ENCODE measurements at places on chromosomes 7 and 10.

GRCh38 chr7:27194686-27195379, 5.1 kb downstream of the HOXA13 start:
- peak; percentile 31 for DNase-seq

DNA sequence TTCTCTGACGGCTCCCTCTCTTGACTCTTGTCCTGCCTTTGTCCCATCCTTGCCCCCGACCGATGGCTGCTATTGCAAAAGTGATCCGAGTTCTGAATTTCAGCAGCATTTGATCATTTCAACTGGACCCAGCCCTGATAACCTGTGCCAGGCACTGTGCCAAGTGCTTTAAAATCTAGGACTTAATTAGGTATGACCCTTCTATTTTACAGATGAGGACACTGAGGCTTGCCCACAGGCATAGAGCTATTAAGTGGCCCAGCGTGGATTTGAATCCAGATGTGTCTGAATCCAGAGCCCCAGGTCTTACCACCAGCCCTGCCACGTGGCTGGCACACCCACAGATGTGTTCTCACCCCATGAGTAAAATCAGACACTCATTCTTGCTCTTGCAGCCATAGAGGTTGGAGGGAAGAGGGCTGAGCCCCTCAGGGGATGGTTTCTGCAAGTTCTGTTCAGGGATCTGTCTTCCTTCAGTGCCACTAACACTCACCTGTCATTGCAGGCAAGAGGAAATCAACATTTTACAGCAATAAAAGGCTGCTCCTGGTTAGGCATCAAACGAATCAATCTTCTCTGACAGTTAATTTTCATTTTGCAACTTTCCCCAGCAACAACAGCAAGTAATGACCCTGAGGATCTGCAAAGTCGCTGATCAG, 101.2 kb downstream of the GRID1 start:
- DNase-seq: no peak

GRCh38 chr7:33040803-33041516, 21.6 kb downstream of the NT5C3A start:
- no peak for DNase-seq

GRCh38 chr7:123608991-123609882, 7.6 kb downstream of the ASB15 start:
- DNase-seq: no peak

DNA sequence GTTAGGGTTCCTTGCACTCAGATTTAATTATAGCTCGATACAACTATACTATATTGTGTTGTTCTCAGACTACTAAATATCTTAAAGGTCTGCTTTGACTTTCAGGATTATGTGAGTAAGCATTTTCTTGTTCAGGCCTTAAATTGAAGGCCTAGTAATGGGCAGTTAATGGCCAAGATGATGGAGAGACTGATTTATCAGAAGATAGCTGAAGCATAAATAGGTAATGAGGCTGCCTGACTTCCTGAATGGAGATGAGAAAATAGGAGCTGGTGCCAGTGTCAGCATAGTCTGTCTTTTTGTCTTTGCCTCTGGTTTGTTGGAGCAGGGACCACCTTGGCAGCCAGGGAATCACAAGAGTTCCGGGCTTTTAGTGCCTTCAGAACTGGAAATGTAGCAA, 32.2 kb downstream of the ADAM22 start:
- DNase-seq: no peak

DNA sequence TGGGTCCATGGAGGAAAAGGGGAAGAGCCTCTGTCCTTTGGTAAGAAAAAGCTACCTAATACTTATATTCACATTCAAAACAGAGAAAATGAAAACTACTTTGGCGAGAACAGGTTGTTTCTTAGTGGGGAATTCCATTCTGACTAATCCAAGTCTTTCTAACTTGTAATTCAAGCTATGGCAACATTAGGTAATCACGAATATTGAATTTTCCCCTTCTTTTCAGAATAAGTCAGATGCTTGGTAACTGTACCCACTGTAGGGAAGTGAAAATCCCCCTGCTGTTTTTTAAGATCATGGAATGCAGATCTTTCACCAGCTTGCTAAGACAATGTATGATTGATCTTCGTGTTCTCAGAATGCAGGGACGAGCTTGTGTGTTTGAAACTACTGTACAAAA, 384.4 kb downstream of the TCERG1L start:
- no peak for DNase-seq

- no peak for DNase-seq
Observed at GRCh38 chr10:6465854-6466601, 114.0 kb downstream of the PRKCQ start.

- no peak for DNase-seq
Observed at GRCh38 chr10:87961314-87961713, 97.9 kb downstream of the PTEN start.

- DNase-seq: no peak
Observed at GRCh38 chr7:83976302-83976701, 218.3 kb downstream of the SEMA3A start.

DNA sequence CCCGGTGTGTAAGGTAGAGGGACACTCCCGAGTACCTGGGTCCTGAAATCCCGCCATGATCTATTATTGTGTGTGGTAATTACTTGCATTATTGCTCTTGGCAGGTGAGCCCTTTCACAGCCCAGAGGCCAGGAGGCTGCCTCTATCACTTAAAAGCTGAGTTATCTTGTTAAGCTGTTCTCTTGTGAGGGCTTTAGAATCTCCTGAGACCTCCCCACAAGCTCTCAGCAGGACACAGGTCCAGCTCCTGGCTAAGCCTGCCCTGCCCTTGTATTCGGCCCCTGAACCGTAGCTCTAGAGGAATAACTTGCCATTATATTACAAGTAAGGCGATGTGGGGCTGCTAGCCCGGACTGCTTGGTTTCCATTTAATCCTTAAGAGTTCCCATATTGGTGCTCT, 13.9 kb downstream of the SND1 start:
- no peak for DNase-seq

DNA sequence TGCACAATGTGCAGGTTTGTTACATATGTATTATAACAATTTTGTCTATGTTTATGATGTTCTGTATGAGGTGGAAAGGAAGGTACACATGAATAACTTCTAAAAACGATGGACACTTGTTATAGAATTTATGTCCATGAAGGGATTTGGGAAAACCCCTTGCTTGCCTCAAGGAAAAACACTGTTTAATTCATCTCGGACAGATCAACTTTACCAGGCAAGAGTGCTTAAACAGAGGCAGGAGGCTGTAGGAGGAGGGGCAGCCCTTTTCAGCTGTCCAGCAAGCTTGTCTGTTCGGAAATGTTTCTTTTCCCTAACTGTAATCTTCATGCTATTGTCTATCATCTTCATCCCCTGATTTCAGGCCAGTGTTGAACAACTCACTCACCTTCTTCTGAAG, 200.9 kb downstream of the CDC14C start:
- DNase-seq: no peak

- DNase-seq: no peak
Observed at GRCh38 chr7:70527520-70528115, 604.3 kb upstream of the GALNT17 start.

GRCh38 chr7:152925412-152926147, 166.0 kb downstream of the ACTR3B start:
- no peak for DNase-seq

GRCh38 chr10:62081341-62082270, 180.1 kb downstream of the ARID5B start:
- DNase-seq: no peak

DNA sequence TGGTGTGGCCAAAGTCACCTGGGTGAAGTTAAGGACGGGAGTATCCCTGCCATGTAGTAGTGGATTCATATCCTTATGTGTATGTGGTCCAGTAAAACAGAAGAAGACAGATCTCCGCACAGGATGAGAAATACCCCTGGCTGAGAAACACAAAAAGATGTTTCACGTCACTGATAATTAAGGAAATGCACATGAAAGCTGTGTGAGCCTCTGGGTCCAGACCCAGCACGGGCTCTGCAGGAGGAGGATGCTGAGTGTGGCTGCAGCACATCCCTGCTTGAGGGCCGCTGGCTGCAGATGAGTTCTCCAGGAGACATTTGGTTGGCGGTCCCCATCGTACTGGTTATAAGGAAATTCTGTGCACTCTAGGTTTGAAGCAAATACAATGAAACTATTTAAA, 8.2 kb upstream of the SUN1 start:
- DNase-seq: no peak

- no peak for DNase-seq
Observed at GRCh38 chr10:50807851-50808776, 68.4 kb downstream of the ASAH2B start.

GRCh38 chr10:70616761-70617160, 14.2 kb upstream of the PRF1 start:
- no peak for DNase-seq

DNA sequence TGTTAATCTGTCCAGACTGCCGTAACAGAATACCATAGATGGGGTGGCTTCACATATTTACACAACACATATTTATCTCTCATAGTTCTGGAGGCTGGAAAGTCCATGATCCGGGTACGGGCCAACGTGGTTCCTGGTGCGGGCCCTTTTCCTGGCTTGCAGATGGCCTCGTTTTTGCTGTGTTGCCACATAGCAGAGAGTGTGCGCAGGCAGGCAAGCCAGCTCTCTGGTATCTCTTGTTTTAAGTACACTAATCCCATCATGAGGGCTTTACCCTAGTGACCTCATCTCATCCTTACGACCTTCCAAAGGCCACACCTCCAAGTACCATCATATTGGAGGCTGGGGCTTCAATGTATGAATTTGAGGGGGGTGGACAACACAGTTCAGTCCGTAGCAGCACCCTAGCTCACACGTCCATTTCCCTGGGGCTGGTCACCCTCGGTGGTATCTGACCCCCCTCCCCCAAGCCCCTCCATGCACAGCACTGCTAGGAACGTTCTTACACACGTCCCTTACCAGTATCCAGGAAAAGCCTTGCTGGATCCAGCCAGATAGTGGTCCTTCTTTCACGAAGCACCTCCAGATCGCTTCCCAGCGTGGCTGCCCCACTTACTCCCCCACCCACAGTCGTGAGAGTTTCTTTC, 21.5 kb downstream of the CUX1 start:
- no peak for DNase-seq

GRCh38 chr10:46520941-46521340, 35.5 kb downstream of the GPRIN2 start:
- peak; percentile 80 for DNase-seq

- DNase-seq: no peak
Observed at GRCh38 chr10:71971769-71972555, 7.8 kb downstream of the CHST3 start.

- no peak for DNase-seq
Observed at GRCh38 chr10:21954132-21954531, 49.4 kb downstream of the DNAJC1 start.

- no peak for DNase-seq
Observed at GRCh38 chr7:70695795-70696083, 436.2 kb upstream of the GALNT17 start.

- DNase-seq: no peak
Observed at GRCh38 chr10:117186832-117187615, 10.3 kb upstream of the KCNK18 start.

DNA sequence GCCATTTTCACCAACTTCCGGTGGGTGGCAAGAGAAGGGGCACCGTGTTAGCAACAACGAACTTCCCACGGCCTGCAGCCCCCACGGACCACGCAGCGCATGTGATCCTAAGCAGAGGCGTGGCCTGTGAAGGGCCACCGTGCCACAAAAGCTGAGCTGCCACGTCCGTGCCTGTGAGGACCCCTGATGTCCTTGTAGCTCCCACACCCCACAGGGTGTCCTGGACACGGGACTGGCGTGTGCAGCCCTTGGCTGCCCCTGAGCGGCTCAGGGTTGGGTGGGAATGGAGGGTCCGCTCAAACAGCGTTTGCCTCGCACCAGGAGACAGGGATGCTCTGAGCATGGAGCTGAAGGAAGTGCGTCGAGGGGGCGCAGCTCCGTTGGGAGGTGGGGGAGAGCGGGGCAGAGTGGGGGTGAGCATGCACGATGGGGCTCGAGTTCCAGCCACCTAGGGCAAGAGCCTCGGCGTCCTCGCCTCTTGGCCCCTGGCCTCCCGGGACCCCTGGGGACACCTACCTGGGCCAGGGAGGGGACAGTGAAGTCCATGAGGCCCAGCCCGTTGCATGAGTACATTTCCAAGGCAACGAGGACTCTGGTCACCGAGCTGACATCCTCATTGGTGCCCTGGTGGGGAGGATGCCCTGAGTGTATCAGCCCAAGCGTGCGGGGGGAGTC, 33.6 kb downstream of the CFAP46 start:
- DNase-seq: no peak

DNA sequence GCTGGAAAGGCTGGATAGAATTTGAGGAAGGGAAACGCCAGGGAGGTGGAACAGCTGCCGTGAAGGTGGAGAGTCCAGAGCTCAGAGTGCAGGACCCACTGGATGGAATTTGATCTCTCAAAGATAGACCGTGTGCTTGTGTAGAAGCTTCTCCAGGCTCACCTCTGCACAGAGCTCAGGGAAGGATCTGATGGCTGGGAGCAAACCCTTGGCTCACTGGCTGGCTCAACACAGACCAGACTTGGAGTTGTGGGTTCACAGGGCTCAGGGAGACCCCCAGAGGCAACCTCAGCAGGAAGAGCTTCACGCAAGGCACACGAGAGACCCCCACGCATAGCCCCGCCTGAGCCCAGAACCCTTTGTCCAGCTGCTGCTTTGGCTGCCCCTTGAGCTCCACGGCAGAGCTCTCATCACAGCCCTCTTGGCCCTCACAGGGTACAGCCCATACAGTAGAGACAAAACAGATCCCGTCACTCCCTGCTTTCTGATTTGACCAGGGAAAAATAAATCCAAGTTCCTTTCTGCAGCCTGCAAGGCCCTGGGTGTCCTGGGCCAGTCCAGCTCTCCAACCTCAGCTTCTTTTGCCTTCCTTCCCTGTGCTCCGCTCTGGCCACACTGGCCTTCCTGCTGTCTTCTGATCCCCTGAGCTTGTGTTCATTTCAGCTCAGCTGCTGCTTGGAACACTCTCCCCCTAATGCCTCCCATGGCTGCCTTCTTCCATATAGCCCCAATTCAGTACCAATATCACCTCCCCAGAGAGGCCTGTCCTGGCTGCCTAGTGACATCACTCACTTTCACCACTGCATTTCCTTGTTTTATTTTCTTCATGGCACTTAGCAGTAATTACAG, 26.3 kb downstream of the GHRHR start:
- no peak for DNase-seq

DNA sequence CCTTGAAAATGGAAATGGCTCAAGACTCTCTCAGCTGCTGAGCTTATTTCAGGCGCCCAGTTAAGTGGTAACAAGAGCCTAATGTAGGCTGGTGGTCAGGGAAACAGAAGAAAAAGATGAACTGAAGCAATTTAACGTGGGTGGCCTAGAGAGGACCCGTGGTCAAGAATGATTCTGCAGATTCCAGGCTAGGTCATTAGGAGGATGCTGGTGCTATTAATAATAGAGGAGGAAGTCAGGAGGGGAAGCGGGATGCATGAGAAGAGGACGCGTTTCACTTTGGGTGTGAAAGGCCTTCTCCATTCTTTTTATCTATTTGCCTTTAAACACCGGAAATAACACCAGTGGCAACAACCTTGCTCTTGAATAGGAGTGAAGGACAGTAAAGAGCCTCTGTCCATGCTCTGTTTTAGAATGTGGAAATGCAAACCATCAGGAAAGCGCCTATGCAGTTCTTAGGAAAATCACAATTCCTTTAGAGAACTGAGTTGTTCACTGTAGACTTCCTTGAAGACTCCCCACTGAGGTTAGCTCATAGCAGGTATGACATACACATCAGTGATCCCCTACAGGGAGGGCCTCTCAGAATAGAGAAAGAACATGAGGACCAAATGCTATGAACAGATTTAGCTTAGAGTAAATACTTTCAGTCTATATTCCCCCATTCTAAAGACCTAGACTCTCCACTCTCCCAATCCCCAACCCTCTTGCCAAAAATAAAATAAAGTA, 8.6 kb downstream of the LIPA start:
- no peak for DNase-seq
